T1000 (cell line): ENCODE measurements at places on chromosomes 13 and 19.

- no peak for DNase-seq
Measured at GRCh38 chr19:50952910-50953309, at the start of gene KLK5. Gene KLK5 (minus strand): TSS chr19:50953038. CDS start chr19:50952657, 381 bp downstream.

DNA sequence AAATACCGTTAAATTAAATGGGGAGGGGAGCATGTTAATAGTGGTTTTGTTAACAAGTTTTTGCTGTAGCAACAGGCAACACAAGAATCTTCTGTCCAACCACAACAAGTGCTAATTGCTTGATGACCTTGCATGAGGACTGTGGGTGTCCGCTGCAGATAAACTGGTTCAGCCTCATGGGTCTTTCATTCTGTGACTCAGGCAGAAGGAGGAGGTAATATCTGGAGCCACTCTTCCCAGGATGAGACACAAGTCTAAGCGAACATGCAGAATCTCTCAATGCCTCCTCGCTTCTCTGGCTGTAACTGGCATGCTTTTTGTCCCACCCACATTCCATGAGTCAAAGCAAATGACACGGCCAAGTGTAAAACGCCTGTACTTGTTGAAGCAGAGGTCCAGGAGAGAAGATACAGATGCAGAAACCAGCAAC, 56.6 kb upstream of the MYO16 start:
- DNase-seq = no peak

DNA sequence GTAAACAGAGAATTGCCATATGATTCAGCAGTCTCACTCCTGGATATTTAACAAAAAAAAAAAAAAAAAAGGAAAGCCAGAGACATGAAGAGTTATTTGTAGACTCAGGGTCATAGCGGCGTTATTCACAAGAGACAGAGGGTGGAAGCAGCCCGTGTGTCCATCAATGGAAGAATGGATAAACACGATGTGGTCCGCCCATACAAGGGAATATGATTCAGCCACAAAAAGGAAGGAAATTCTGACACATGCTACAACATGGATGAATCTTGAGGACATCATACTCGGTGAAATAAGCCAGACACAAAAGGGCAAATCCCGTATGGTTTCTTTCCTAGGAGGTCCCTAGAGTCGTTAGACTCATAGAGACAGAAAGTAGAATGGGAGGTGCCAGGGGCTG, 14.8 kb downstream of the ACSBG2 start:
- no peak for DNase-seq

GRCh38 chr19:16391301-16392055, 66.9 kb downstream of the KLF2 start:
- DNase-seq = no peak

GRCh38 chr13:114152831-114153371, 20.5 kb upstream of the RASA3 start:
- DNase-seq = no peak

GRCh38 chr13:78376033-78376432, 227.3 kb downstream of the POU4F1 start:
- no peak for DNase-seq

- DNase-seq = no peak
Measured at GRCh38 chr19:35249848-35250711, 1.3 kb downstream of the LSR start.

GRCh38 chr19:5220866-5221265, 119.7 kb downstream of the PTPRS start:
- DNase-seq = no peak

GRCh38 chr13:29619995-29620394, 24.5 kb upstream of the SLC7A1 start:
- DNase-seq = no peak

DNA sequence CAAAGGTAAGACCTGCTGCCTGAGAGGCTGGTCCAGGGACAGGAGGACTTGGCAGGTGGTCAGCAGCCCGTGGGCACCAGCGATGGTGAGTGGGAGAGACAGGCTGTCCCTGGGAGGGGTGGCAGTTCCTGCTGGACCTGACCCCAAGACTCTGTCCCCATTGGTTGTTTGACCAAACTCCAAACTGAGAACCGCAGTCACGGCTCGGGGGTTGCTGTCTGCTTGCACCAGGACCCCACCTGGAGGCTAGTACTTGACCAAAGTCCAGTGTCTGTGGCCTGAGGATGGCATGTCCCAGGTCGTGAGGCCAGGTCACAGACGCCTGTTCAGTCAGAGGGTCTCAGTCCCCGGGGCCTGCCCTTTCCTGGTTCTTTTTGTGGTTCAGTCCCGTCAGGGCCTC, 9.9 kb upstream of the ZNF14 start:
- DNase-seq = no peak

DNA sequence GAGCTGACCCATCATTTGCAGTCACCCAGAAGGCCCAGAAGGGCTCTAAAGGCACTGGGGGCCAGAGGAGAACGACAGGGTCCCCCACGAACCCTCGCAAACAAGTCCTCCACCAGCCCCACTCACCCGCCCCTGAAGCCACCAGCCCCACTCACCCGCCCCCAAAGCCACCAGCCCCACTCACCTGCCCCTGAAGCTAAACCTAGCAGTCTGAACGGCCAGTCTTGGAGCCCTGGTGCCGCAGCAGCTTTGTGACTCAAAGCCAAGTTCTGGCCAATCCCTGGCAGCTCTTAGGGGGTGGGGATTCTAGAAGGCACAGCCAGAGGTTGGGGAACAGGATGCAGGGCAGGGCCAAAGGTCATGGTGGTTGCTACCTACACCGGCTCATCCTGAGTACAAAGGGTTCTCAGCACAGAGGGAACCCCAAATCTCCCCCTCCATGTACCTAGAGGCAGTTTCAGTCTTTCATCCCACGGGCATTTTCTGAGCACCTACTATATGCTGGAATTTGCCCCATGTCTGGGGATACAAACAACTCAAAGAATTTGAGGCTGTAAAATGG, at the start of gene IQCN:
TSS of gene IQCN (minus strand) at position 234 of the 562 bp plus-strand sequence. CDS start 4,974 bp downstream, outside the sequence.
- DNase-seq = no peak

DNA sequence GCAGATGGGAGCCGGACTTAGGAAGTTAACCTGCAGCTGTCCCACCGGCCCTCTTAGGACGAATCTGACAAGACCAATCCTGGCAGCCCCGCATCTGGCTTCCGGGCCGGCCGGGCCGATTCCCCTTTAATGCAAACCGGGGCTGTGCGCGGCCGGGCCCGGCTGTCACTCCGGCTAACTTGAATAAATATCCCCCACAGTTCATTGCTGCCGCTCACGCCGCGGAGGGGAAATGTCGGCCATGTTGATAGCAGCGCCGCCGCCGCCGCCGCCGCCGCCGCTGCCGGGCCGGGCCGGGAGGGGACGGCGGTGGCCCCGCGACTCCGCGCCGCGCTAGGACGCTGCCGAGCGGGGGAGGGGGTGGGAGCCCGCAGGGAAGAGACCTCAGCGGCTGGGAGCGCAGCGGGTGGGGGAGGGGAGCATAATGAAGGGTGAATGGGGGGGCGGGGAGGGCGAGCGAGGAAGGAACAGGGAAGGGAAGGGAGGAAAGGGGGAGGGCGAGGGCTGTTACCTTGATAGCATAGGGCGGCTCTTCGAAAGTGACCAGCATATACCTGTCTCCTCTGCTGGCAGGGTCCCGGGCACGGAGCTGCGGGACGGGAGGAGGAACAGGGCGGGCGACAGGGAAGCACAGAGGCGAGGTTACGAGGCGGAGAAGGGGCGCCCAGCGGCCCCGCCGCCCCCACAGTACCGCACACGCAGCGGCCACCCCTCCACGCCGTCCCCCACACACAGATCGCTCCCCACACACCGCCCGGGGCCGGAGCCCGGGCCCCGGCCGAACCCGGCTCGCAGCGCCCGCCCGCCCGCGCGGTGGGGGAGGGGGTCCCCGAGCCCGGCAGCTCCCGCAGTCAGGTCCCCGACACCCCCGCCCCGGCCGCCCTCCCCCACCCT, 1.1 kb downstream of the INTS6 start:
- DNase-seq = no peak

DNA sequence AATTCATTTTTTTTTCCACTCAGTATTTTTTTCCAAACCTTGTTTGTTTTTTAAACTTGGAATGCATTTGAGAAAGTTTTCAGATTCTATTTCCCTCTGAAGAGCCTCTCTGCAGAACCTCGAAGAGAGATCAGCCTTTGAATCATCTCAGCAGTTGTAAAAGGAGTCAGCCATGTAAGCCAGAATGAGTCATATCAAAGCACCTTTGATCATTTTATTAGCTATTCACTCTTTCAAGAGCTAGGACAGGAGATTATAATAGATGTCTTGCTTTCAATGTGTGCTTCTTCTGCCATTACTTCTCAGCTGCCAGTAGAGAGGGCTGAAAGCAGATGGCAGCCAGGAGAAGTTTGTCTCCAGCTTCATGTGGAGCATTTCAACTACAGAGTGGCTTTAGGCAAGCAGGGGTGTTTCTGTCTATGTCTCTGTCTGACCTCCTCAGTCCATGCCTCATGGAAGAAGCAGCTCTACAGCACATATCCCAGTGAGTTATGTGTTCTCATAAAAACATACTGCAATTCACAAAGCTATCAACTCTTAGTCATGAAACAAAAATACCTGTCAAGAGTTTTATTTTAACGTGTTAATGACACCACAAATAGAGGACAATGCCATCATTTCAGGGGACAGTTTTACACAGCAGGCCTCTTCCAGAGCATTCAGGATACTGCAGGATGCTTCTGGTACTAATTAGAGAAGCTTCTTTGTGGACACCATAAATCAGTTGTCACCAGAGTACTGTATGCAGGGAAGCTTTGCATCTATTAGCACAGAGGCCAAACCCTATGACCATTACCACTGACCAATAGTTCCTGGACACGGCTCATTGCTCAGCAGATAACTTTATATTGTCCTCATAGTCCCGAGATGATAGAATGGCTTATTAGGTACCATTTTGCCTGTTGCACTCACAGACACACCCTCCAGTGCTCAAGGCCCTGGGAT, 94.3 kb downstream of the NHLRC3 start:
- DNase-seq = no peak

- DNase-seq = no peak
Measured at GRCh38 chr19:45070861-45071544, 5.3 kb downstream of the ZNF296 start.

- no peak for DNase-seq
Measured at GRCh38 chr13:26979334-26979733, 192.3 kb downstream of the USP12 start.

DNA sequence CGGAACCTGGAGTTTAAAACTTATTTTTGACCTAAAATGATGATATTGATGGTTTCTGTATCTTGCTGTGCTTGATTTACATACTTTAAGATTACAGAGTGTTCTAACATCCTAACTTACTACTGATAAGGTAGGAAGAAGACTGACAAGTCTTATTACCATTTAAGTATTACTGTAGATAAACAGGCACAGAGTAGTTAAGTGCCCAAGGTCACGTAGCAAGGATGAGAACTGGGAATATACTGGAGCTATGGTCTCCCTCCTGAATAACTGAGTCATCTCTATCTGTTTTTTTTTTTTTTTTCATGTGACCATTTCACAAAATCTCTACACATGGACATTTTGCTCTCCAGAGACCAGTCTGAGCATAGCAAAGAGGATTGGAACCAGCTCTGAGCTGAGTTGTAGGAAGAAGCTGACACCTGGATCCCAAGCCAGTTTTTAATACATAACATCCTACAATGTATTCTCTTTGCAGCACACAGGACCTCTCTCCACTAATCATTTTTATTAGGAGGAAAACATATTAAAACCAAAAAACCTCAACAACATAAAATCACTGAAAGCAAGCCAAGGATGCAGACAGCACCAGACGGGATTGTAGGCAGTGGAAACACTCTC, 173.5 kb downstream of the DNAJC15 start:
- no peak for DNase-seq

DNA sequence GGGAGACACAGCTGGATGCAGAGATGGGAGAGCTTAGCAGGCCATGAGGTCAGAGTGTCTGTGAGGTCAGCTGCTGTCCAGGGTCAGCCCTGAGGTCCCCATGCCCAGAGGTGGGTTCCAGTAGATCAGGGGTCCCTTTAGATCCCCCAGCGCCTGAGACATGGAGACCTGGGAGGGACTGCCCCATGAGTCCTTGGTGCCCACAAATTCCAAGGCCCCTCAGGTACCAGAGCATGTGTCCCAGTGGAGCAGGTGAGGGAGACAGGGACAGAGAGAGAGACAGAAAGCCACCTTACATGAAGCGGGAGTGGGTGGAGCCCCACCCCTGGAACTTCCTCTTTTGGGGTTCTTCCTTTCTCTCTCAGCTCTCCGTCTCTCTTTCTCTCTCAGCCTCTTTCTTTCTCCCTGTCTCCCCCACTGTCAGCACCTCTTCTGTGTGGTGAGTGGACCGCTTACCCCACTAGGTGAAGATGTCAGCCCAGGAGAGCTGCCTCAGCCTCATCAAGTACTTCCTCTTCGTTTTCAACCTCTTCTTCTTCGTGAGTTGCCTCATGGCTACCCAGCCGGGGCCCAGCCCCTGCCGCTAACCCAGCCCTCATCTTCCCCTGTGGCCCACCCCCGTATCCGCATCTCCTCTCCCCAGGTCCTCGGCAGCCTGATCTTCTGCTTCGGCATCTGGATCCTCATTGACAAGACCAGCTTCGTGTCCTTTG, at the start of gene CD37:
TSS of gene CD37 (plus strand) at position 336 of the 713 bp plus-strand sequence. CDS start at position 471, 135 bp downstream.
- DNase-seq = no peak
